ENCODE measurements at places on chromosomes 3 and 15.

GRCh38 chr15:43433165-43433564 is 59.8 kb downstream of the TP53BP1 start:
- no peak for DNase-seq

DNA sequence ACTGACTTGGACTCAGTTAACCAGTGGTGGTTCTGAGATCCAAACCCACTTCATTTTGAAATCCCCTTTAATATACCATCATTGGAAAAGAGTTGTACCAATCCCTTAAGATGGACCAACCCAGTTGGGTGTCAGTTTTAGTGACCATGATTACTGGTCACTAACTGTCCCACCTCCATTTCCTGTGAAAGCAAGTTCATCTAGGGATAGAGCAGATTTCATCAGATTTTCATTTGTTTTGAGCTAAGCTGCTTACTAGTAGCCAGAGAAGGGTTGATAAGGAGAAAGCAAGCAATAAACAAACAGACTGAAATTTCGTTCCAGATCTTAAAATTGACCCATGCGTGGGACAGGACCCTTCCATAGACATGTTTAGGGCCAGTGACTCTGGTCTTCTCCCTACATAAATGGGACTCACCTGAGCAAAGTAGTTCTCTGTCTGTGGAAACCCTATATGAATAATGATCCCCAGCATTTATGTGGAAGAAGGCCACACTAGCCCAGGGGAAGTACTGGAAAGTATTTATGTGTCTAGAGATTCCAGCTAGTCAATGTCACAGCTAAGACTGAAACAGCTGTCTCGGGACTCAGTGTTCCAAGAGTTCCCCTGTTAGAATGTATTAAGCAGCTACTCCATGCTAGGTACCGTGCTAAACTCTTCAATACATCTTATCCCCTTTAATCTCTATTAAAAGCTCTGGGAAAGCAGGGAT is 196.0 kb upstream of the BCL6 start:
- DNase-seq = no peak

DNA sequence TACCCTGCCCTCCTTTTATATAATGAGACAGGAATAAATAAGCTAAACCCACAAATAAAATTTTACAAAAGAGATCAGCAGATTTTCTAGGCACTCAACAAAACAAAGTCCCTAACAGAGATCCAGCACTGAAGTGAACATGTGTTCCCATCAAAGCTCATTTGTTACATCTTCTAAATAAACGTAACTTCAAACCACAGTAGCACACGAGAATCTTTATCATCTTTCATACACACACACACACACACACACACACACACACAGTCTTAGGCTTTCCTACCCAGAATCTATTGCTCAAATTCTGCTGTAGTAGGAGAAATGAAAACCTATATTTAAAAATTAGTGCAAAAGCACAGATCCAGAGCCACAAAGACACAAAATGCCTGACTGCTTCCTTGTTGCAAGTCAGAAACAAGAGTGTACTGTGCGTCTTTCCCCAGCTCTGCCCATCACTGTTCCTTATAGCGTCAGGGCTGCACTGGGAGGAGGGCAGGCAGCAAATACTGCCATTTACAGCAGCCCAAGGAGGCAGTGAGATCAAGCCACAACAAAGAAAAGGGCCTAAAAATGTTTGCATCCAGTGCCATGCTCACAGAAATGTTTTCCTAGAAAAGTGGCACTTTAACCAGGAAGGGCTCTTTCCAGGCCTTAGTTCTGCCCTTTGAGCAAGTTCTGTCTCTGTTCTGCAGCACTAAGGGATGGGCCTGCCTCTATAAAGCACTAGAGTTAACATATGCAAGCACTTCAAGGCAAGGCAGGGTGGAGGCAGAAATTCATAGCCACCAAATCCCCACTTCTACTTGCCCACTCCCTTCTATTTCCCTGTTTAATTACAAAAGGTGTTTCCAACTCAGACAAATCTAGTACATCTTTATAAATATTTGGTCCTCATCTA is 6.0 kb downstream of the IP6K1 start:
- DNase-seq = no peak

DNA sequence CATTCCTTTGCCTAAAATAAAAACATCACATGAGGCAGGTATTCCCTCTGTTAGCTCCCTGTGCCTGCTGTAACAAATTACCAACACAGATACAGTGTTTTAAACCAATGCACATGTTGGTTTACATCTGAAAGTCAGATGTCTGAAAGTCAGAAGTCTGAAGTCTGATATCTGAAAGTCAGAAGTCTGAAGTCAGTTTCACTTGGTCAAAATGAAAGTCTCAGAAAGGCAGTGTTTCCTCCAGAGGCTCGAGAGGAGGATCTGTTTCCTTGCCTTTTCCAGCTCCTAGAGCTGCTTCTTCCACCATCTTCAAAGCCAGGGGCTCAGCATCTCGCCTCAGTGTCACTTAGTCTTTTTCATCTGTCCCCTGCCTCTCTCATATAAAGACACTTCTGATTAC is 22.0 kb downstream of the SST start:
- DNase-seq = no peak

All from stimulated activated CD4-positive, alpha-beta T cell treated with anti-CD3 and anti-CD28 coated beads, Interleukin-1b, Interleukin-23, amount 100 ng/mL, for 24 hours (primary cell).